ENCODE measurements at places on chromosomes 11 and 22.

GRCh38 chr11:9982796-9983579 is 311.0 kb downstream of the SBF2 start:
- no peak for DNase-seq

DNA sequence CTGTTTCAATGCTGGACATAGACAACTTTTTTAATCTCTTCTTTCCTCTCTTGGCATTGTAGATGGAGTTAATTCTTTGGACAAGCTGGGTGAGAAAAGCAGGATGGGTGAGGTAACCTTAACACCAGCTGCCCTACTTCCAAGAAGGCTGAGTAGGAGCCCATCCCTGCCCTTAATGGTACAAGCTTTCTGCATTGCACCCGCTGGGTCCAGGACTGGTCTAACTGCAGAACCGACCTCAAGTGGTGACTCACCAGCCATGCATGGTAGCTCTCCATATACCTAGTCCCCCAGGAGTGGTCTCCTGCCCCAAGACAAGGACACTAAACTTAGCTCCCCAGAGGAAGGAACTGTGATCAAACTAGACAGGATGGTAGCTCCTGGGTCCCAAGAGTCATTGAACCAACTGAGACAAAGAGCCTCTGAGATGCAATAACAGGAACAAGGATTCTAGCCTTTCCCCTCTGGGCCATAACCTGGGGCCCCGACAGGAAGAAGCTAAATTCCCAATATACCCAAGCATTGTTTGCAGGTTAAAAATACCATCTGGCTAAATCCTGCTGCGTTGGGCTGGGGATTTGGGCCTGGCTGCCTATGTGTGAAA is 32.1 kb downstream of the RPL27A start:
- DNase-seq: no peak

GRCh38 chr11:83006877-83007330 is 64.8 kb downstream of the RAB30 start:
- peak; percentile 52 for DNase-seq

- no peak for DNase-seq
Measured at GRCh38 chr11:91700854-91701253, 523.8 kb upstream of the FAT3 start.

- DNase-seq: no peak
Measured at GRCh38 chr11:124756753-124757227, 4.7 kb upstream of the VSIG2 start.

Measured in NCI-H2029 (cell line).